H1 (cell line): ENCODE measurements at places on chromosomes 6 and 20. TPM values are rescaled to one million over a fixed set of nuclear protein-coding genes. Genes with fewer than 3 reads are reported as not detected.

ZNF322 gene
- 3.5 and 5.3 TPM in 2 replicates for polyA plus RNA-seq

BTN1A1 gene
- 0.22 and 0.35 TPM in 2 replicates for polyA plus RNA-seq

DNA sequence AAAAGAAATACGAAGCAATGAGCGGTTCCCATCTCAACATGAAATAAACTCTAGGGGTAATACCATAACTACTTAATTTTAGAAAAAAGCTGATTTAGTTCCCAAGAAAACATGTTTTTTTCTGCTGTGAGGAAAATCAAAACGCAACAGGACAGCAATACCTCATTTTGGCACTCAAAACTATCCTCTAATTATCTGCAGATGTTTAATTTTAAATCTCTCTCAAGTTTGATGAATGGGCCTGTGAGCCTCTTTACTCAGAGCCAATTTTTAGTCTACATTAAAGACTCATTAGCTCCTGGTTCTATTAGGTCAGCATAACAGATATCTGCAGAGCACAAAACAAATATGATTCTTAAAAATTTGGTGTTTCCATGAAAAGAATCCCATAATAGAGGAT lies 28.1 kb downstream of the RNF24 start:
- H3K27ac ChIP-seq = no peak overlapping the region
- H3K4me3 ChIP-seq = no peak overlapping the region
- no peaks in the 10 kb centered on the region for H3K36me3 ChIP-seq
- H3K4me1 ChIP-seq = no peaks in the 10 kb centered on the region
- DNase-seq = no peak

GRCh38 chr20:37315021-37315451 lies 25.6 kb downstream of the MANBAL start:
- H3K27ac ChIP-seq = no peak overlapping the region
- H3K36me3 ChIP-seq = 0 out of 2 replicates have a peak, but pooled peaks cover 3% of the 10 kb centered on the region
- DNase-seq = no peak

DNA sequence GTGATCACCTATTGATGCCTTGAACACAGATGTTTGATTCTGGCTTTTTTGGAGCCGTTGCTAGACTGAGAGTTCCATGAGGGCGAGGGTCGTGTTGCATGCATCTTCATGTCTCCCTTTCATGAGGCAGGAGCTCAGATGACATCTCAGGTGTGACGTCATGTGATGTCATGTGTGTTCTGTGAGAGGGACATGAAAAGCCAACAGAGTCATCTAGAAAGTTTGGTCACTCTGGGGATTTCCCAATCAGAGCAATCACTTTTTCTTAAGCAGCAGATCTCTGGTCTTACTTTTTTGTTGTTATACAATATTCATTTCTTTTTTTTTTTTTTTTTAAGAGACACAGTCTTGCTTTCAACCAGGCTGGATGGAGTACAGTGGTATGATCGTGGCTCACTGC lies 411.8 kb downstream of the PREX1 start:
- H3K36me3 ChIP-seq = no peaks in the 10 kb centered on the region
- no peak overlapping the region for H3K4me3 ChIP-seq
- DNase-seq = no peak
- H3K27me3 ChIP-seq = no peaks in the 10 kb centered on the region
- no peaks in the 10 kb centered on the region for H3K4me1 ChIP-seq
